Kidney (tissue), 22 donors: ENCODE measurements at places on chromosomes 6 and 20.
A peak's percentile ranks its signal among the peaks of the same experiment; 100 is the strongest.

GRCh38 chr6:25359891-25360290 lies 80.7 kb downstream of the CARMIL1 start:
- DNase-seq: no peak

DNA sequence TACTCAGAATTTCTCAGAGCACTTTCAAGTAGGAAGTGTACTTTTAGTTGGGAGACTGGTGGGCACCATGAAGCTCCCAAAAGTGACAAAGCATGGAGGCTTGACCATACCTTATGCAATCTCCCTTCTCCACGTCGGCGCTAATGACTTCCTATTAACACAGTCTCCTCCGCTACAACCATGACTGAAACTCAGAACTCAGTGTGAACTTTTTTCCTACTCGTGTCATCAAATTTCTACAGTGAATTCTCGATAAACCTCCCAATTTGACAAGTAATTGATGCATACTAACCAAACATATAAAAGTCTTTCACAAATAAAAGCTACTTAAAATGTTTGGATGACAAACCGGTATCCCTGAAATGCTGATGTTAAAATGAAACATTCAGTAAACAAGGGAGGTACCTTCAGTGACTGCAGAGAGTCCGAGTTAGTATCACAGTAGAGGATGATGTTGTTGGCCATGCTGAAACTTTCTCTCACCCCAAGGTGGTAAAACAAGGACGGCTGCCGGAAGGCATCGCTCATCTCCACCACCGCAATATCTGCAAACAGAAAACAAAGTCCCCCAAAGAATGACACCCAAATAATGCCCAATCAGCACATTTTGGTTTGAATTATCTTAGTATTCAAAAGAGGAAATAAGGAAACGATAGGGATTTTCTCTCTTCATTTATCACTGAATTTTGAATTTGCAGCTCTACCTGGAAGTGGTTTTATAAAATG lies 72.1 kb downstream of the MAP3K5 start:
- DNase-seq: no peak

DNA sequence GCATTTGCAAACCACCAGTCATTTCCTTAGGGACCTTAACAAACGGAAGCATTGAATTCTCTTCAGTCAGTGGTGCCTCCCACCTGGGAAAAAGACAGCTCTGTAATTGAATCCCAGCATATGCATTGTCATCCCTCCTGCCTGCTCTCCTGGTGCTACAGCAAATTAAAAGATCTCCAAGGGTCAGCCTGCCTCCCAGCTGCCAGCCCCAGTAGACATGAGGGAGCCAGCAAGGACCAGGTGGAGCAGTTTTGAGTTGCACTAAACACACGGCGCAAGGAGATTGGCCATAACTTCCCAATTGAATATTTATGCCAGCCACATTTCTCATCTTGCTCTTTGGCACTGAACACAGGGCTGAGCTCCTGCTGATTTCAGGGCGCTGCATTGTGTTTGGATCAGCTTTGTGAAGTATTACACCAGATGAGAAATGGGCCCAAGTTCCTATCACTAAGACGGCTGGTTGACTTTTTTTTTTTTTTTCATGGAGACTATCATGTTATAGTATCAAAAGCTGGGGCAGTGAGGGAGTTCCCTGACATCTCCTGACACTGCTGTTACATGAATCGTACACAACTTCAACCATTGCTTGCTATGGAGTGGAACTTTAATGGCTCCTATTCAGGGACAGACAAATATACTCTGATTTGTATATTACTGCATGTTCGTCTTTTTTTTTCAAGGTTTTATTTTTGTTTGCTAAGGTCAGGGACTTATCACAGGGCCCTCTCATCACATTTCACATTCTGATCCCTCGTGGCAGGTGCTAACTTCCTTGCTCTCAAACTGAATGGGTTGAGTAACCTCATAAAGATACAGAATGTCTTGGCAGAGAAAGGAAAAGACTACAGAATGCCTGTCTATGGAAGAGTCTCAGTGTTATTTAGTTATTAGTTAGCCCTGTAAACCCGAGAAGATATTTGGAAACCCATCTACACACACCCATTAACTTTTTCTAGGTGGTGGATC lies 191.1 kb downstream of the EYA4 start:
- no peak for DNase-seq

DNA sequence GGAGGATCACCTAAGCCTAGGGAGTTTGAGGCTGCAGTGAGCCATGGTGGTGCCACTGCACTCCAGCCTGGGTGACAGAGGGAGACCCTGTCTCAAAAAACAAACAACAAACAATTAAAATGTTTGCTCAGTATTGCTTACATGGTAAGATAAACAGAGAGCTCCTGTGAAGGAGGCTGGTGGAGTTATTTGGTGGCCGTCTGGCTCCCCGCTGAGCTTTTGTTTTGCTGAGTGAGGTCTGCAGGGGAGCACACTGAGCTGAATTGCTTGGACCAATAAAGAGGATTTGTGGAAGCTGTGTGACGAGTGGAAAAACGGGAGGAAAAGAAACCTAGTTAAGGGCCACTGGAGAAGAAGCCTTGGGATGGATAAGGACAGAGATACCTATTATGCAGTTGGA lies 41.1 kb upstream of the BMP6 start:
- no peak for DNase-seq

DNA sequence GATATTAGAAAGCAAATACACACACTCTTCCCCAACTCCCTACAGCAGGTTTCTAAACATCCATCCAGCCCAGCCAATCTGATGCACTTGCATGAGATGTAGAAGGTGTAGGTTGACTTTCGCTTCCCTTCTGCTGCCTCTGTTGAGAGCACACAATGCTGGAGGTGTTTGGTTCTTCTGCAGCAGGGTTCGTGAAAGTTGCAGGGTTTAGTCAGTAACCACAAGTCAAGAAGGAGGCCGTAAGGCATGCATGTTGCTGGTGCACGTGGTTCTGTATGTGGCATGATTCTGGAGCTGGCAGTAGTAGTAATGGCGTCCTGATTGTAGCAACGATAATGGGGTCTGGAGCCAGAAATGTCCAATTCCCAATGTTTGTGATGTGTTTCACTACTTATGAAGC lies 53.0 kb downstream of the DEK start:
- DNase-seq: no peak

DNA sequence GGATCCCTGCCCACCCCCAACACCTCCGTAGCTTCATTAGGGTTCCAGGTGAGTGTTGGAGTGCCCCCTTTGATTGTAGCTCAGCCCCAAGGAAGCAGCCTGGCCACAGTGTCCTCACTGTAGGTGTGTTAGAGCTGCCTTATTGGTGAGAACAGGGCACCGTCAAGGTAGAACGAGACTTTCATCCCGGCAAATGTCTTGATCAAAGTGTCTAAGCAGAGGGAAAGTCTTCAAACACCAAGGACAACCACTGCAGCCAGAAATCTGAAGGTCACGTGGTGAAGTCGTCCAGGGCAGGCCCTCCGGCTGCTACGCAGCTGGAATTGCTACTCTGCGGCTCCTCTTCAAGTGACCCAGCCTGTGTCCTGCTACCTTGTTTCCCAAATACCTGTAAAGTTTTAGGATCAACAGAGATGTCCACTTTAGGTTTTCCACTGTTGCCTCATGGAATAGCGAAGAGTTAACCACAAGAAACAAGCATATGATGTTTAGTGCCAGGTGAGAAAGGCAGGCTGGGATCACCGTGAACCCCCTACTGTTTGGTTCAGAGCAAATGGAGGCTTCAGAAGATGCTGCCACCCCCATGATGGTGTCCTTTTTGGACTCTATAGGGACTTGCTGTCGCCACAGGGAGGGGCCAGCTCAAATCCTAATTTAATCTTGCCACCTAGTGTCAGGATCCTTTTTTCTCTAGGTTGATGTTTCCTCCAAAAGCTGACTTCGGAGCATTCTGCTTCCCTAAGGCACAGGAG lies 1.7 kb upstream of the DLL1 start:
- peak; percentile 58 for DNase-seq

DNA sequence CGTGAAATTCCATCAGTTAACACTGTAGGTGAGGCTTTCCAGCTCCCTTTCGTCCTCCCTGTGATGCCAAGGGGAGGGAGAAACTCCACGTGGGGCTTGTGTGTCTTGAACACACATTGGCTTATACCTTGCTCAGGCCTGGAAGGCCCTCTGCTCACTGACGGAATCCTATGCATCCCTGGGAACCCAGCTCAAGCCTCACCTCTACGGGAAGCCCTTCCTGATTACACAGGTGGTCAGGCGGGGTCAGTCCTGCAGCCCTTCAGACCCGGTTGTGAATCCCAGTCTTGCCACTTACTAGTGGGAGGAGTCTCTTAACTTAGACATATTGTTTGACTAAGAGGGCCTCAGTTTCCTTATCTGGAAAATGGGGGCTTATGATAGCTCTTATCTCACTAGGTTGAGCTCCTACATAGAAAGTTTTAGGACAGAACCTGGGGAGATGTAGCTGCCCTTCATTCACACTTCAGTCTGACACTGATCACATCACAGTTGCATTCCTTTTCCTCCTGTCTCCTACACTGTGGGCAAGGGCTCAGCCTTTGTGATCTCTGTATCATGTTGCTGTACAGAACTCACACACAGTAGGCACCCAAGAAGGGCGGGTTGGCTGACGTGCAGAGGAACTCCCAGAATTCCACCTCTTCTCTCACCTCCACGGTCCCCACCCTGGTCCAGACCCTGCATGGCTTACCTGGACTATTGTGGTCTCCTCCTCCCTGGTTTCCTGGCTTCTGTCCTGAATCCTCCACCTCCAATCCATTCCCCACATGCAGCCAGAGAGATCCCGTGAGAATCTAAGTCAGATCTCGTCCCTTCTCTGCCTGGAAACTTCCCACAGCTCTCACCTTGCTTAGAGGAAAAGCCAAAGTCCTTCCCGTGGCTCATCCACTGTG lies 129.6 kb downstream of the CEBPB start:
- DNase-seq: no peak

DNA sequence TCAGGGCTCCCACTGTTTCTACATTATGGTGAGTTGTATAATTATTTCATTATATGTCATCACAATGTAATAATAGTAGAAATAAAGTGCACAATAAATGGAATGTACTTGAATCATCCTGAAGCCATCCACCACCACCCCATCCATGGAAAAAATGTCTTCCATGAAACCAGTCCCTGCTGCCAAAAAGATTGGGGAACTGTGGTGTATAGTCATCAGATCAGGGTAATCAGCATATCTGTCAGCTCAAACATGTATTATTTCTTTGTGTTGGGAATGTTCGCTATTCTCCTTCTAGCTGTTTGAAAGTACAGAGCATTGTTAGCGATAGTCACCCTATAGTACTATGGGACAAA lies 33.8 kb upstream of the SLC22A23 start:
- DNase-seq: no peak

- peak; percentile 76 for DNase-seq
Measured at GRCh38 chr20:50510706-50511542, 741 bp downstream of the PTPN1 start.

GRCh38 chr6:11756292-11756691 lies 22.3 kb downstream of the ADTRP start:
- DNase-seq: no peak

DNA sequence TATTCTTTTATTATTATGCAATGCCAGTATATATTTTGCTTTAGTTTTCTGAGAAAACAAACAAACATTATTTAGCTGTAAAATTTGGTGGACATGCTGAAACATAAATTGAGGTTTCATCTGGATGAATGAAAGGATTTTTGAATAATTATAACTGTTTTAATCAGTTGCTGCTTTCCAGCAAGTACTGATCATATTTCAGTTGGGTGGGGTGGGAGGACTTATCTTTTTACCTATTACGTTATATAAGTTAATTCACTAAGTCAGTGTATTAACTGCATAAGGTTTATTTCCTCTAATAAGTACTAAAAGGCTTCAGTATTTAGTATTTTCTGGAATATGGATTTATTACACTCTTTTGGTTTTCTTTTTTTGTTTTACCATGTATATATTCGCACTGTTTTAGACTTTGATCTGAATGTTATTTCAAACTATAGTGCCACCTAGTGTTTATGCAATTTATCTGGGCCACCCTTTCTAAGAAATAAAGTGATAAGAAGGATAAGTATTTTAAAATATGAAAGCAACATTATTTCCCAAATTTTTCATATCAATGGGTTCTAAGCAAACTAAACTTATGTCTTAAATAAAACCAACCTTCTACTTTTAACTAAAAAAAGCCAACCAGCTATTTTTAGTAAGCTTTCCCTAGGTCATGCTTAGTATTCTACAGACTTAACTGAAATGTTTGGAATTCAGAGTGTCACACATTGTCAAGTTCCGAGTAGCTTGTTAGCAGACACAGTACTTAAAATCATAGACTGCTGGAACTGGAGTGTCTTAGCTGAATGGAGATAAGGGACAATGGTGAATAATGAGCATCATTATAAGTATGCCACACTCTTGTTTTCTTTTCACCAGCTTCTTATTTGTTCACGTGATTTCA lies 105.4 kb upstream of the MCHR2 start:
- DNase-seq: no peak

DNA sequence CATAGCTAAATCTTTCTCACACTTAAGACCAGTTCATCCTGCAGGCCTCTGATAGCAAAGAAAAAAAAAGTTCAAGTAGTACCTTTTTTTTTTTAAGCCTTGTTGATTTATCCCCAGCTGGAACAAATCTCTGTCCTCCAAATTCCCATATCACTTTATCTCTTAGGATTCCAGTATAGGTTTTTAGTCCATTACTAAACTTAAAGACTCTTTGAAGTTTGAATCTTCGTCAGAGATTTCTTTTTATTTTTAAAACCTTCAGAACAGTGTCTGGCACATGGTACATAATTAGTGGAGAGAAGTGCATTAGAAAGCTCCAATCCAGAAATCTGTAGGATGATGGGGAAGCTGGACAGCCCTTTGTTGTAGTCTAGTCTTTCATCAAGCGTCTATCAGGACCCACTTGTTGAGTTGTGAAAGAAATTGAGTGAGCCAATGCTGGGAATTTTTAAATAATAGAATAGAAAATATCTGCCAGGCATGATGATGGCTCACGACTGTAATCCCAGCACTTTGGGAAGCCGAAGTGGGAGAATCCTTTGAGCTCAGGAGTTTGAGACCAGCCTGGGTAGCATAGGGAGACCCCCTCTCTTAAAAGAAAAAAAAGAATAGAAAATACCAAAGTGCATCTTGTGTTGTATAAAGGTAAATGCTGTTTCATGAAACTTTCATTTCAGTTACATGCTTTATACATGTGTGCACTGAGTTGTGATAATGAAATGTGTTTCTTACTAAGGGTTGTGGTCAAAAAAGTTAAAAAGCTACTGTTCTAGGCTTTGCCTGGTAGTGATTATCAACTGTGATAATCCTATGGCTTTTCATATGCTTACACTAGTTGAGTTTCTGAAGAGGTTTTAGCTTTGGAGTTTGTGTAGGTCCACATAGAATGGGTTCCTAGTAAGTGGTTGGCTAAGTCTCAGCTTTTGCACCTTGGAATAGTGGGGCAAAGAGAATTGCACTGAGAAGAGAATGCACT lies 3.2 kb downstream of the NFYA start:
- DNase-seq: no peak

DNA sequence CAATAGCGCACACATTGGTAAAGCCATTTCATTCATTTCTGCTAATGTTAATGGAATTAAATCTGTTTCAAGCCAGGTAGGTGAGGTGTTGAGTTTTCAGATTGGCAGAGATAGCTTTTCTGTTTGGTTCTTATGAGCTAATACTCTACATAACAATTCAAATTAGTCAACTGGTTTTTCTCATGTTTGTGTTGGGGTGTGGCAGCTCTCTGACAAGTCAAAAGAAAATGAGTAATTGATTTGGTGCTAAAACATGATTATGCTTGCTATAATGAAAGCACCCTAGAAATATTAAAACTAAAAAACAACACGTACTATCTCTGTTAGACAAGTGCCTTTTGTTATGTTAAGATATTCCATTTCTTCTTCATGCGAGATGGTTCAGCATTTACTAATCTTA lies 13.6 kb downstream of the PPP1R14C start:
- no peak for DNase-seq
